ENCODE measurements at places on chromosomes 11 and 22.

DNA sequence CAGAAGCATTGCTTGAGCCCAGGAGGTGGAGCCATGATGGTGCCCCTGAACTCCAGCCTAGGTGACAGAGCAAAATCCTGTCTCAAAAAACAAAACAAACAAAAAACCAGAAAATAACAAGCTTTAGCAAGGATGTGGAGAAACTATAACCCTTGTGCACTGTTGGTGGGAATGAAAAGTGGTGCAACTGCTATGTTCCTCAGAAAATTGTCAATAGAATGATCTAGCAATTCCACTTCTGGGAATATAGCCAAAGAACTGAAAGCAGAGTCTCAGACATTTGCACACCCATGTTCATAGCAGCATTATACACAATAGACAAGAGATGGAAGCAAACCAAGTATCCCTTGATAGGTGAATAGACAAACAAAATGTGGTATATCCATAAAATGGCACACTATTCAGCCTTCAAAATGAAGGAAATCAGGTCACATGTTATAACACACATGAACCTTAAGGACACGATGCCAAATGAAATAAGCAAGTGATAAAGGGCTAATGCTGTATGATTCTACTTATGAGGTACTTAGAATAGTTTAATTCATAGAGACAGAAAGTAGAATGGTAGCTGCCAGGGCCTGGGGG, 15.9 kb downstream of the KLHL22 start:
- DNase-seq, result no peak

GRCh38 chr11:19474954-19475721, 234.4 kb upstream of the E2F8 start:
- DNase-seq, result no peak

- no peak for DNase-seq
Observed at GRCh38 chr22:37749831-37750595, 53.2 kb downstream of the TRIOBP start.

- DNase-seq, result peak; percentile 58
Observed at GRCh38 chr22:23180301-23180892, at the start of gene BCR. TSS of gene BCR (plus strand) at chr22:23180509. CDS start at chr22:23180961, 452 bp downstream.

GRCh38 chr11:104286129-104286528, 122.2 kb upstream of the PDGFD start:
- no peak for DNase-seq

GRCh38 chr11:132131047-132131446, 760.6 kb downstream of the NTM start:
- no peak for DNase-seq

DNA sequence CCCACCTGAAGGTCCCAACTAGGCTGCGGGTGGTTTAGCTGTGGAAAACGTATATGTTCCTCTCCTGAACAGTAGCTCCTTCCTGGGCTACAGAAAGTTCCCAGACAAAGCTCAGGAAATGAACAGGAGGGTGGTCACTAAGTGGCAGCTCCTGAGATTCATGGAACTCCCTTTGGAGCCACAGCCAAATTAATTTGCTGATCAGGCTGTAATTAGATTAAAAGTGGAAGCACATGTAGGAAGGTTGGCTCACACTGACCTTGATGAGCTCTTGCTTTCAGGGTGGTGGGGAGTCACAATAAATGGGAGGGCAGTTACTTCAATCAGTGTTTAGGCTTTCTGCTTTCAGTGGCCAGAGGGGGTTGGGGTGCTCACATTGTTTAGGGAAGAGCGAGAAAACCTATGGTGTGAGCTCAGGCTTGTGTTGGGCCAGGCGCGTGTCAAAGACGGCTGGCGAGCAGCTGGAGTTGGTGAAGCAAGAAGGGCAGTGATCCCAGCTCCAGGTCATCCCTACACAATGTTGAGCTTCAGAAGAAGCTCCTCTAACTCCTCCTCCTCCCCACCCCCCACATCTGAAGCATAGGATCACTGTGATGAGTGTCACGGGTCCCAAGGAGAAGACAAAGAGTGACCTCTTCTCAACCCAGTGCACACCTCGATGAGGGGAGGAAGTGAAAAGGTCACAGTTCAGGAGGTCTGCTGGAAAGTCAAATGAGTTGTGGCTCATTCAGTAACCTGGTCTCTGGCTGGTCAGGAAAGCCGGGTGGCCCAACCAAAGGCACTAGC, 42.5 kb downstream of the CLPB start:
- DNase-seq, result no peak

DNA sequence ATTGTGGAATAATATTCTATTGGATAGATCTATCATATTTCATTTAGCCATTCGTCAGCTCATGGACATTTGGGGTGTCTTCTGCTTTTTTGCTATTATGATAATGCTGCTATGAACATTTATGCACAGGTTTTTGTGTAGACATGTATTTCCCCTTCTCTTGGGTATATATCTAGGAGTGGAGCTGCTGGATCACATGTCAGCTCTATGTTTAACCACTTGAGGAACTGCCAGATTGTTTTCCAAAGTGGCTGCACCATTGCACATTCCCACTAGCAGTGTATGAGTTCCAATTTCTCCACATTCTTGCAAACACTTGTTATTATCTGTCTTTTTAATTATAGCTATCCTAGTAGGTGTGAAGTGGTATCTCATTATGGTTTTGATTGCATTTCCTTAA, 75.0 kb downstream of the C11orf65 start:
- DNase-seq, result no peak

GRCh38 chr11:1838077-1838425, 730 bp upstream of the TNNI2 start:
- no peak for DNase-seq

- no peak for DNase-seq
Observed at GRCh38 chr22:44345872-44346271, 33.1 kb upstream of the SHISAL1 start.

GRCh38 chr11:304915-305843, 2.4 kb upstream of the IFITM2 start:
- peak; percentile 45 for DNase-seq

DNA sequence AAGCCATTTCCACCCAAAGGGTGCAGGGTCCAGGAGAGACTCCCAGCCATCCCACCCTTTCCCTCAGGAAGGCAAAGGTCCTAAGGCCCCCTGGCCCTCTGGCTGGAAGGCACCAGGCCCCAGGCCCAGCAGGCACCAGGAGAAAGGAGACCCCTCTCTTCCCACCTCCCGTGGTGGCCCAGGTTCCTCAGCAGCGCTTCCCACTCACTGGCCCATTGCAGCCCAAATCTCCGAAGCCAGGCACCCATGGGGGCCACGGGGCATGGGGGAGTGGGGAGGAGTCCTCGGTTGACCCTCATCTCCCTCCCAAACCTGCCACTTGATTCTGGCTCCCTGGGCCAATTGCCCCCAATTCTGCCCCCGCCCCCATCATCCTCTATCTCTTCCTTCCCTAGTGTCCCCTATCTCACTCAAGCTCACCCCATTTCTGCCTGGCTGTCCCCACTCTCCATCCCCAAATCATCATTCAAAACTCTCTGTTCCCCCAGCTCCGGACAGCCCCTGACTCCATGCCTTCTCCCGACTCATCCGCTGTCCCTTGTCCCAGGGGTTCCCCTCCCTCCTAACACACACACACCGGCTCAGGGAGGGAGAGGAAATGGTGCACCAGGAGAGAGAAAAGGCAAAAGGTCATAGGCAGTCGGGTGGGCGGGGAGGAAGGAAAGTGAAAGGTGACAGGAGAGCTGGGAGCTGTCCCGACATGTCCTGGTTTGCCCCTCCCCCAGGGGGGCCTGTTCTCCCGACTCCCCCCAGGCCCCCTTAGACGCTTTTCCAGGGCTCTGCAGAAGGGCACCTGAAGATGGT, 1.2 kb downstream of the LIF start:
- DNase-seq, result no peak

DNA sequence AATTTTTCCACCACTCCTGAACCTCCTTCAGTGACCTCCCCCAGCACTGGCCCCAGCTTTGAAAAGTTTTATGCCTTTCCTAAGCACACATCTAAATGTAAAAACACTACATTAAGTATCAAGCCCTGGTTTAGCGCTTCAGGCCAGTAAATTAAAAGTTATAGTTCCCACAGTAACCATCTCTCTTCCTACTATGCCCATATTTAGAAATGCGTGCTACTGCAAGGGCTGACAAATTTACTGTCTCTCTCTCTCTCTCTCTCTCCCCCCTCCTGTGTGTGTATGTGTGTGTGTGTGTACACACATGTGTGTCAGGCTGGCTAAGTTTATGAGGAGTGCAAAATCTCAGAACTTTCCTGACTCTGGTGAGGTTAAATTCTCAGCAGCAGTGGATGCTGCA, 231.4 kb downstream of the LARGE1 start:
- no peak for DNase-seq

- DNase-seq, result no peak
Observed at GRCh38 chr11:99535819-99536218, 515.1 kb downstream of the CNTN5 start.

GRCh38 chr11:85052636-85053035, 574.5 kb downstream of the DLG2 start:
- DNase-seq, result no peak

- no peak for DNase-seq
Observed at GRCh38 chr22:37710675-37711074, 13.8 kb downstream of the TRIOBP start.

- no peak for DNase-seq
Observed at GRCh38 chr11:85813721-85814120, 2.8 kb upstream of the SYTL2 start.

GRCh38 chr11:73760135-73760678, 667 bp downstream of the RAB6A start:
- DNase-seq, result no peak

- no peak for DNase-seq
Observed at GRCh38 chr11:112285841-112286311, 25.2 kb upstream of the PLET1 start.

- DNase-seq, result no peak
Observed at GRCh38 chr11:118364956-118365615, 5.7 kb downstream of the UBE4A start.

DNA sequence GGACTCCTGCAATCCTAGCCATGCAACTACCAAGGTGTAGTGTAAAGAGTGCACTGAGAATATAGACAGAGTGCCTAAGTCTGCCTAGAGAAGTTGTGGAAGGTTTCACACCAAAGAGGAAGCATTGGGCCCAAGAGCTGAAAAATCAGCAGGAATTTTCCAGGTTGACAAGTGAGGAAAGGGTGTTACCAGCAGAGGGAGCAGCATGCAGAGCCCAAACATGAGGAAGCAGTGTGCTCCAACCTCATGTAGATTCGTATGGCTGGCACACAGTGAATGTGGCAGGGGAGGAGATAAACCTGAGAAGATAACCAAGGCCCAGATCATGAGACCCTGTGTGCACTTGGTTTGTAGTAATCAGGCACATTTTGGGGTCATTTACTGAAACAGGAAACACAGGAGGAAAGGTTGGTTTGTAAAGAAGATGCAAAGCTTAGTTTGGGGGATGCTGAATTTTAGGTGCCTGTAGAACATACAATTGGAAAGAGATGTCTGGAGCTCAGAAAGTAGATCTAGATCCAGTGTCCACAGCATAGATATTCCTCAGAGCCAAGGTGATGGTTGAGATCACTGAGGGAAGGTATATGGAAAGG, 1.7 kb downstream of the HPX start:
- no peak for DNase-seq

- peak; percentile 41 for DNase-seq
Observed at GRCh38 chr22:38505541-38506117, 482 bp downstream of the DDX17 start.

- no peak for DNase-seq
Observed at GRCh38 chr11:70928854-70929598, 323.4 kb downstream of the SHANK2 start.

GRCh38 chr11:102111011-102111786, 952 bp downstream of the YAP1 start:
- no peak for DNase-seq

GRCh38 chr11:8873741-8874405, 37.1 kb upstream of the AKIP1 start:
- DNase-seq, result no peak

DNA sequence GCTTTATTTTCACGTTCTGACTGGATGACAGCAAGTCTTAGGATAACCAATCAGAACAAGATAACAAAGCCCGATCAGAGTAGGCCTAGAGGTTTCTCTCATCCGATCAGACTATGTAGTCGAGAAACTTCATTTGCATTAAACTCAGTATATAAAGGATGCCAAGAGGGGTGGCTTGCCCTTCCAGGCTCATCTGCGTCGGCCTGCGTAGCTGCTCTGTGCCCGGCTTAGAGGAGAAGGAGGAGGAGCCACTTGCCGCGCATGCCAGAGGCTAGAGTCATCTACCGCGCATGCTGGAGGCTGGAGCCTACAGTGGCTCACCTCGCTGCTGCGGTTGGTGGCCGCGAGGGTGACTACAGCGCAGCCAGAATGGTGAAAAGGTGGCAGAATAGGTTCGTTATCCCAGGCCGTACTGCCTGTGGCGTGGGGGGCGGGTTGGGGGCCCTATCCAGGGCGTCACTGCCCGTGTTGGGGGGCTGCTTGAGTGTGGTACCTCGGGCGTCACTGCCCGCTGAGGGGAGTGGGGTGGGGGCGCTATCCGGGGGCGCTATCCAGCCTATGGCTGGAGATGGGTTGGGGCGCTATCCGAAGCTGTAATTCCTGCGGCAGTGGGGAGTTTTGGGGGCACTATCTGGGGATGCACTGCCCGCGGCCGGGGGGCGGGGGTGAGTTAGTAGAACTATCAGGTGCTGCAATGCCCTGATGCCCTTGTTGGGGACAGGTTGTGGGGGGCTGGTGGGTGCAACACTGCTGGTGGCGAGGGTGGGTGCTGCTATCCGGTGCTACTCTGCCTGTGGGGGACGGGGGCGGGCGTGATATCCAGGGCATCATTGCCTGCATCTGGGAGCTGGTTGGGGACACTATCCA, at the start of gene RFPL2:
TSS of gene RFPL2 (minus strand) at position 218 of the 867 bp plus-strand sequence. CDS start 2,622 bp downstream, outside the sequence.
- no peak for DNase-seq

- no peak for DNase-seq
Observed at GRCh38 chr11:28571371-28571770, 463.2 kb downstream of the METTL15 start.

DNA sequence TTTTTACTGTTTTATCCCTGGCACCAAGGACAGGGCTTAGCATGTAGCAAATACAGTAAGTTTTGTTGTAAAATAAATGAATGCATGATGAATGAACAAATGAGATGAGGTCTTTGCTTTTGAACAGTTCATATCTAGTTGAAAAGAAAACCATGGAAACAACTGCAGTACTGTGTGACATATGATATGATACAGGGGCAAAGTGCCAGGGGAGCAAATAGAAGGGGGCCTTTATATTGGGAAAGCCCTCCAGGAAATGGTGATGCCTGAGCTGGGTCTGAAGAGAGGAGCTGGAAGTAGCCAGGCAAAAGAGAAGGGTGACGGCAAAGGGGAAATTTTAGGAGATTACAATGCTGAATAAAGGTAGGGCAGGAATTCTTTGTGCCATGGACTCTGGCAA, 63.8 kb upstream of the UCP3 start:
- no peak for DNase-seq

DNA sequence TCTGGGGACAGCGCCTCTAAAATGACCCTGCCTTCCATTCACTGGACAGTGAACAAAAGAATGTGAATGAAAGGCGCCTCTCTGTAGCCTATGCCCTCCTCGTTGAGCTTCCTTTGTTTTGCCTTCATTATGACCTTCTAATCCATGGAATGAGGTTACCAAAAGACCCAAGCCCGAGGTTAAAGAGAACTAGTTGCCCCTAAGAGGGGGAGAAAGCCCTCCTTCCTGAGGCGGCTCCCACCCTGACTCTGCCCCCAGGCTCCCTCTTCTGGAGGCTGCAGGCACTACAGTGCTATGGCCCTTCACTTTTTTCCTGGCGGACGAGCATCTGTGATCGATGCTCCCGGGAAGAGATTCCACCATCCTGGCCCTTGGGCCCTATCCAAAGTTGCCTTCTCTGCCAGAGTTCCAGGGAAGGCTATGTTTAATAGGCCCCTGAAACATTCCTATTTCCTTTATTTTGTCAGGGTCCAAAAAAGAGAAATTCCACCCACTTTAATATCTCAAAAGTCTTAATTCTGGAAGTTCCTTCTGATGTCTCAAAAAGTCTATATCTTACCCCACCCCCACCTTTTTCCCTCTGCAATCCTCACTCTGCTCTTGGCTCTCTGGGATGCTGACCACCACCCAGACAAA, 147.3 kb downstream of the FEZ1 start:
- peak; percentile 9 for DNase-seq

Data from T-helper 9 cell (primary cell).